ENCODE measurements at places on chromosomes 11 and 22. TPM values are rescaled to one million over a fixed set of nuclear protein-coding genes. Genes with fewer than 3 reads are reported as not detected.
A peak's percentile ranks its signal among the peaks of the same experiment; 100 is the strongest.

GRCh38 chr22:37233751-37234631 lies 10.1 kb downstream of the RAC2 start:
- no peak for DNase-seq

DNA sequence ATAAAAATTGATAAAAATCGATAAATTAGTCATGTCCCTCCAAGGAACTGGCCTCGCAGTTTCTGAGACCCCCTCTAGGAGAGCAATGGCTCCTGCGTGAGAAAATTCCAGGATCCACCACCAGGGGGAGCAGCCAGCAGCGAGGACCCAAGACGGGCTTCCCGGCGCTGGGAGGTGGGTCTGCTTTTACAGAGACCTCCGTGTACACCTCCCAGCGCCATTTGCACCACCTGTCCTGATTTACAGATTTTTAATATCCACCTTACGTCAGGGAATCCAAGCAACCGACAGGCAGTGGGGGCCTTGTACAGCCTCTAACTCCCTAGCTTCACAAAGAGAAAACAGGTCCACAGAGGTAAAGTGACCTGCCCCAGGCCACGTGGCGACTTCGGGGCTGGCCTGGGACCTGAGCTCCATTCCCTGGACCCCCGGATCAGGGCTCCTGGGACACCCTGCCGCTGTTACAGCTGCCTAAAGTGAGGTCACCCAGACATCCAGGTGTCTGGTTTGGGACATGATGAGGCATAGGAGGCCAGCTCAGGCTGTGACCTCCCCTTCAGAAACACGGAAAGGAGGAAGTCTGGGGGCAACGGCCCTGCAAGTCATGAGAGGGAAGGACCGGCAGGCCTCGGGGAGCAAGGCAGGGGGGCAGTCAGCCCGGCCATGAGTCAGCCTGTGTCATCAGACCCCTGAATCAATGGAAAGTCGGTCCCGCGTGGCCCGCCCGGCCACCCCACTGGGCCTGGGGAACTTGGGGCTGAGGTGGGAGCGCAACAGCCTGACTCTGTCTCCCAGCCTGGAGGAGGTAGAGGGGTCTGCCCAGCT lies 3.5 kb downstream of the OSM start:
- peak; percentile 76 for DNase-seq

DNA sequence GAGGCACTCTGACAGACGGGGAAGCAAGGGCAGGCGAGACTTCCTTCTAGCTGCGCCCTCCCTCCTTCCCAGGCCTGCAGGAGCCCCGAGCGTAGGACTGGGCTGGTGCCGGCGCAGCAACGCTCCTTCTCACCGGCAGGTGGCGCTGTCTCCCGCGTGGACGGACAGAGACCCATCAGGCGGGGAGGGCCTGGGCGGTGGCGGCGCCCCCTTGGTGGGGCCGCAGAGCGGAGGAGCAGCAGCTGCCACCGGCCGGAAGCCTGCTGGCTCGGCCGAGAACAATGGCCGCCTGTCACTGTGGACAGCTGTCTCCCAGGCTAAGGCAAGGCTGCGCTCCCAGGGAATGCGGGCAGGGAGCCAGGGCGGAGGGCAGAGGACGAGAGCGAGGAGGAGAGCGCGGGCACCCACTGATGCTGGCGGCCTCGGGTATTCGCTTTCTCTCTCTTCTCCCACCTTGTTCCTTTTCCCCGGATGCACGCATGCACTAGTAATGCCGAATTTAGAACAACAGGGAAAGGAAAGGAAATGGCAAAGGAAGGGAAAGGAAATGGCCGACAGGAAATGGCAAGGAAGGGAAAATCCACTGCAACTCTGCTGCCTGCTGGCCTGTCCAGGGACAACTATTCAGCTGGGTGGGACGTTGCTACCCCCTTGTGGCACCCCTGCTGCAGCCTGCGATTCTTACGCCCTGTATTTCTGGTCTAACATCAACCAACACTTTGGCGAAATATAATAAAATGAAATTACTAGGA lies 14.4 kb downstream of the PPM1F start:
- peak; percentile 97 for DNase-seq

GRCh38 chr22:46564084-46564714 lies 26.8 kb upstream of the CELSR1 start:
- peak; percentile 40 for DNase-seq

DNA sequence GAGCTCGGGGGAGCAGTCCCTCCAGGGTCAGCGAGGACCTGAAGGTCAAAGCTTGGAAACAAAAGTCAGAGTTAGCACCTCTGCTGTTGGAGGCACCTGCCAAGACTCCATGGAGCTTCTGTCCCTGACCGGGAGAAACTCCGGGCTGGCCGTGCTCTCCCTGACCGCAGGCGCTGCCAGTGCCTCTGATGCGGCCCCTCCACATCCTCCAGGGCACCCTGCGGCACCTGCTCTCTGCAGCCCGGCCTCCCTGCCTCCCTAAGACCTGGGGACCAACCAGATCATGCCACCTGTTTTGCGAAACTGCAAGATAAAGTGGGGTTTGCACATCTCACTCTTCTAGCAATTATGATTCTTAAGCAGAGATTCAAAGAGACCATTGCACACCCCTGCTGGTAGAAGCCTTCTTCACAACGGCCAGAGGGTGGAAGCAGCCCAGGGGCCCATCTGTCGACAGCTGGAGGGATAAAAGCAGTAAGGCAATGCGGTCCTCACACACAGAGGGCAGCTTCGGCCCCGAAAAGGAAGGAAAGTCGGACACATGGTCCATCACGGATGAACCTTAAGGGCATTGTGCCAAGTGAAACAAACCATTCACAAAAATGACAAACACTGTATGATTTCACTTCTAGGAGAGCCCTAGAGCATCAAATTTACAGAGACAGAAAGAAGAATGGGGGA lies 477.1 kb downstream of the BRD1 start:
- no peak for DNase-seq

GRCh38 chr22:42292732-42293520 lies 22.5 kb upstream of the TCF20 start:
- DNase-seq, result no peak

The ELFN2 gene
- polyA plus RNA-seq, result 1.4 TPM

Measured in muscle of leg (tissue), 16 donors.